CD4-positive, alpha-beta T cell treated with Interleukin-15 for 1 hour (primary cell): ENCODE measurements at places on chromosomes 1 and 21.

GRCh38 chr1:245606157-245606725, 451.5 kb downstream of the KIF26B start:
- DNase-seq: no peak

- DNase-seq: no peak
Observed at GRCh38 chr21:32590130-32590529, 4.8 kb upstream of the TCP10L start.

- no peak for DNase-seq
Observed at GRCh38 chr1:21911205-21912001, 25.7 kb downstream of the HSPG2 start.

DNA sequence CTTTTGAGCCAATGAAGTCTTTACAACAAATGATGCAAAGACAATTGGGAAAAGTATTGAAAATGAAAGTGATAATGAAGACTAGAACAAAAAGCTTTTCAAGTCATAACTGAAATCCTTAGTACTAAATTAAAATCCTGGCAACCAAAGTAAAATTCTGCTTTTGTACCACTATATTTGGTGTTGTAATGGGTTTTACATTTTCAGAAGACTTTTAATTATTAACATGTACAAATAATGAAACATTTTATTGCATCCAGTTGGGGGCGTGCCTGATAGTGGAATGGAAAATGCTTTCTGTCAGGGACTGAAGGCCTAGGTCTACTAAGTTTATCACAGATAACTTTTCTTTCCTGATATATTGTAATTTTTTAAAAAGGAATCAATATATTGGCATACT, 89.4 kb downstream of the SDCCAG8 start:
- no peak for DNase-seq

GRCh38 chr1:171873664-171874063, 32.4 kb downstream of the DNM3 start:
- DNase-seq: no peak

DNA sequence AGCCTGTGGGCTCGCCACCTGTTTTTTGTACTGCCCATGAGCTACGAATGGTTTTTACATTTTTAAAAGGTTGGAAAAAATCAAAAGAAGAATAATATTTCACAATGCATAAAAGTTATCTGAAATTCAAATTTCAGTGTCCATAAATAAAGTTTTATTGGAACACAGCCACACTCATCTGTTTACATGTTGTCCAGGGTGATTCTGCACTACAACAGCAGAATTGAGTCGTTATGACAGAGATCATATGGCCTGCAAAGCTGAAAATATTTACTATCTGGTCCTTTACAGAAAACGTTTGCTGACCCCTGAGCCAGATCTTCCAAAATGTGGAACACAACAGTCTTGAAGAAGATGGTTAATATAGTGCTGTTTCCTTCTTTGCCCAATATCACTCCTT, 89.4 kb downstream of the TM2D1 start:
- DNase-seq: no peak

DNA sequence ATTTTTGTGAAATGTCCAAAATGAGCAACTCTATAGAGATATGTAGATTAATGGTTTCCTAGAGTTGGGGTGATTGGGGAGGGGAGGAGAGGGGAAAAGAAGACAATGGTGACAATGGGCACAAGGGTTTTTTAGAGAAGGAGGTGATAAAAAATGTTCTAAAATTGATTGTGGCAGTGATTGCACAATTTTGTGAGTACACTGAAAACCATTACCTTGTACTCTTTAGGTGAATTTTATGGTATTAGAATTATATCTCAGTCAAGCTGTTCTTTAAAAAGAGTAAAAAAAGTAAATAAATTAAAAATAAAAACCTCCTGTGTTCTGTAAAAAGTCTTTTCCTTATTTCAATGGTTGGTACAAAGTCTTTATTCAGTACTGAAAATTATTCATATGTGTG, 330.2 kb downstream of the PTBP2 start:
- no peak for DNase-seq

DNA sequence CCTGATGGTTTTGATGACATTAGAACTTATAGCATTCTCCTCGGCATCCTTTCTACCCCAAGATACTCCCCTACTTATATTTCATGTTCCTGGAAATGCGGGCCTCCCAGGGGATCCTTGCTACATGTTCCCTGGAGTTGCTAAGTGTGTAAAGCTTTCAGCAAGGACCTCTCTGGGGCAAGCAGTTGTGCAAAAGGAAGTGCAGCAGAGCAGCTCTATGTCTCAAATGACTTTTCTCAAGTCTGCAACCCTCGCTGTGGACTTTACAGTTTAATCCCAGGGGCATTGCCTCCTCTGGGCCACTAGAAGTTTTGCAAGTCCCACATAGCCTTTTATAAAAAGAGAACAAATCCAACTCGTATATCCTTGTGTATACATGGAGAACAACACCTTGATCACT, 20.8 kb upstream of the MNDA start:
- no peak for DNase-seq

DNA sequence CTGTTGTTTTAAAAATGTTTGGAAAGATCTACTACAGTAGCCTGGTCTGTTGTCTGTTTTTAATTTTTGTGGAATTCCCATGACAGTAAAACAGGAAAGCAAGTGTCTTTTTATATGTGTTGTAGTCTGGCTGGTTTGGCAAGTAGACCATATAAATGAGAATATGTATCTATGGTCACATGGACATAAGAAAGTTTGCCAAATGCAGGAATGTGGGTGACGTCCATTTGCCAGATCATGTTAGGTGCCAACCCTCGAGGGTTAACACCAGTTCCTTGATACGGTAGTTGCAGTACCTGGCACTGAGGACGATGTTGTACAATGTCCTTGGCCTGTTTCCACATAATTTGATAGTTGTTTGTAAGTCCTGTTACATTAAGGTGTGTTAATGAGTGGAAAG, 6.2 kb downstream of the DAP3 start:
- DNase-seq: no peak

DNA sequence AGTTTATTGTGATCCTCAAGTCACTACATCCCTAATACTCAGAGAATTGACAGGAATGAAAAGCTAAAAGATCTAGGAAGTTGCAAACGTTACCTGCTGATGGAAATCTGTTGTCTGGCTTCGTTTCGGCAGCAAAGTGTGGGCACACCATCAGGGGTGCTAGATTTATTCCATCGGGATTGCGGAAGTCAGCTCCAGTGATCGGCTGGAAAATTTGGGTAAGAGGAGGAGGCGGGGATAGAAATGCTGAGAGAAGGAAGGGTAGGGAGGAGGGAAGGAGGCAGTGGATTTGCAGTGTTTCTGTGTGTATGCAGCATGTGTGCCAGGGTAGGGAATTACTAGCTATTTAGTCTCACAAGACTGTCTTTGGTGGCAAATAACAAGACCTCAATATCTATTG, at the start of gene CTSK:
Gene CTSK (minus strand): TSS at position 140 of the 400 bp plus-strand sequence. CDS start 1,455 bp downstream, outside the sequence.
- no peak for DNase-seq

DNA sequence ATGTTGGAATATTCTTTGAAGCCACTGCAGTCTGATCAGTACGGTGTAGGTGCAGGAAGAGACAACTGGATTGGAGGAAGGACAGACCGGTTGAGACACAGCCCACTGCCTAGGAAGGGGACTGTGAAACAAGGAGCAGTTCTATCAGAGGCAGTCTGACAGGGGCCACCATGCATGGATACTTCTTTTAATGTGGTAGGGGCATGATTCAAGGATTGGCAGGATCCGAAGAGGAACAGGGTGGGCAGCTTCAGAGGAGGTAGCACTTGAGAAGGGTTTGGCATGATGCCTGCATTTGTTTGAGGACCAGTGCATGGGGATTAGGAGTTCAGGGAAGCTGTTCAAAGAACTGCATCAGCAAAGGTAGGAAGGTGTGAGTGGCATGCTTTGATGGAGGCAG, 167.9 kb downstream of the DYRK1A start:
- DNase-seq: no peak

- peak; percentile 37 for DNase-seq
Observed at GRCh38 chr1:168509875-168510791, 33.7 kb downstream of the XCL2 start.

DNA sequence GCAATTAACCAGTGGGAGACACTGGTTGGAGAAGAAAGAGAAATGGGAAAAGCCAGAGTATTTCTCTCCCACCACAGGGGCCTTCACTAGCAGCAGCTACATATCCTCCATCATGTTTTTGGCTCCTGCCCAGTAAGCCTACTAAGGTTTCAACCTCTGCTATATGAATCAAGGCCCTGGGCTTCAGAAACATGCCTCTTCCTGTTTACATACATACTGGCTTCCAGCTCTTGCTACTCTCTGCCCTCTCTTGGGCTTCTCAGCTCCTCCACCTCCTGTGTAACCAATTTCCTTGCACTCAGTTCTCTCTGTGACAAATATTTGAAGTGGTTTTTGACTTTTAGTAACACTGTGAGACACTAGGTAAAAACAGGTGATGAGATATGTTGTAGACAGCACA, 80.8 kb downstream of the LRRC7 start:
- no peak for DNase-seq

DNA sequence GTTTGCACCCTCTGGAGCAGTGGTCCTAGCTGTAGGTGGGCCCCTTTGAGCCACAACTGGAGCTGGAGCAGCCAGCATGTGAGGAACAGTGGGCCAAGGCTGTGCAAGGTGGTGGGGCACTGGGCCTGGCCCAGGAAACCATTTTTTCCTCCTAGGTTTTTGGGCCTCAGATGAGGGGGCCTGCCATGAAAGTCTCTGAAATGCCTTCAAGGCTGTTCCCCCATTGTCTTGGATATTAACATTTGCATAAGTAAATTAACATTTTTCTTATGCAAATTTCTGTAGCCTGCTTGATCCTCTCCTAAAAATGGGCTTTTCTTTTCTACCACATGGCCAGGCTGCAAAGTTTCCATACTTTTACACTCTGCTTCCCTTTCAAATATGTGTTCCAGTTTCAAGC, 212.0 kb downstream of the NTNG1 start:
- DNase-seq: no peak

GRCh38 chr1:5515501-5515900, 476.7 kb downstream of the NPHP4 start:
- DNase-seq: no peak

GRCh38 chr1:118304722-118305359, 119.8 kb upstream of the SPAG17 start:
- DNase-seq: no peak

DNA sequence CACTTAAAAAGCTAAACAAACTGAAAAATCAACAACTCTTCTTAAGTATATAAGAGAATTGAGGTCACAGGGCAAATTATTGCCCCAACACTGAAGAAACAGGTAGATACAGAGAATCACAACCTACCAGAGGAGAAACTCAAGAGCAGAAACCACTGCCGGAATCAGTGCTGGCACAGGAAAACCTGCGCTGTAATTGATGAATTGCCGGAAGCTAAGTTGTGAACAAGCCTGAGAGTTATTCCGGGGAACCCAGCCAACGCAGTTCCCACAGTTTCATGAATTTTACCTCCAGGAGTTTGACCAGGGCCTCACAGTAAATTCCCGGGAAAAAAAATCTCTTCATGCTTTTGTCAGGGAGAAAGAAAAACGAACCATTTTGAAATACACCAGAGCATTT, 657.1 kb upstream of the BRINP3 start:
- no peak for DNase-seq

GRCh38 chr1:235313262-235313661, 14.7 kb downstream of the ARID4B start:
- no peak for DNase-seq

- DNase-seq: no peak
Observed at GRCh38 chr1:200257235-200257634, 152.6 kb downstream of the ZNF281 start.

- DNase-seq: no peak
Observed at GRCh38 chr1:68201546-68202238, 30.6 kb downstream of the WLS start.

DNA sequence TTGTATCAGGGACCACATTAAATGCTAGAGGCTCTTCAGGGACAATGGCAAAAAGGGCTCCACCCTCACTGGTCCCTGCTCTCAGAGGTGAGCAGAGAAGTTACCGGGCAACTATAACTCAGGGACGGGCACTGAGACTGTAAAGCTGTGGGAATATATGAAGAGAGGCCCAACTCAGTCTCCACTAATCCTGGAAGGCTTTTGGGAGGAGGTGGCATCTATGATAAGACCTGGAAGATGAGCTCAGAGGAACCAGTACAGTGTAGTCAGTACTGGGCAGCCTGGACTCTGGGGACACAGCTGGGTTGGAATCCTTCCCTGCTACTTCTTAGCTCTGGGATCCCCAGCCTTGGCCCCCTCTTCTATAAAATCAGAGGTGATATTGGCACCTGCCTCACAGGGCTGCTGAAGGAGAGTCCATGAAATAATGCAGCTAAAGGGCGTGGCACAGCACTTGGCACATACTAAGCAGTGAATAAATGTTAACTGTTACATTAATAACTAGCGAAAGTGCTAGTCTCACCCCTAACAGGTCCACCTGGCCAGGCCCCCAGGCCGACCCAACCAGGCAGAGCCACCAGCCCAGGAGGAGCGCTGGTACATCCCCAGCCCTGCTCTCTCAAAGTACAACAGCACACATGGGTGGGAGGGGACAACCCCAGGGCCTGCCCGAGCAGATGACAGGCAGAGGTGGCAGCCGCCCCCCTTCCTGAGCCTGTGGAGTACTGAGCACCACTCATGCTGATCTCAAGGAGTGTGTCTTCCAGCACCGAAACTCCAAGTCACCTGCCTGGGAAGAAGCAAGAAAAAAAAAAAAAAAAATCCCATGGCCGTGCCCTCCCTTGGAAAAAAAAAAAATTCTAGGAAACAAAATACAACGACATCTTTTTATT, 62.7 kb downstream of the CASZ1 start:
- DNase-seq: no peak

GRCh38 chr1:1221887-1222574, 8.1 kb upstream of the TNFRSF4 start:
- DNase-seq: no peak

DNA sequence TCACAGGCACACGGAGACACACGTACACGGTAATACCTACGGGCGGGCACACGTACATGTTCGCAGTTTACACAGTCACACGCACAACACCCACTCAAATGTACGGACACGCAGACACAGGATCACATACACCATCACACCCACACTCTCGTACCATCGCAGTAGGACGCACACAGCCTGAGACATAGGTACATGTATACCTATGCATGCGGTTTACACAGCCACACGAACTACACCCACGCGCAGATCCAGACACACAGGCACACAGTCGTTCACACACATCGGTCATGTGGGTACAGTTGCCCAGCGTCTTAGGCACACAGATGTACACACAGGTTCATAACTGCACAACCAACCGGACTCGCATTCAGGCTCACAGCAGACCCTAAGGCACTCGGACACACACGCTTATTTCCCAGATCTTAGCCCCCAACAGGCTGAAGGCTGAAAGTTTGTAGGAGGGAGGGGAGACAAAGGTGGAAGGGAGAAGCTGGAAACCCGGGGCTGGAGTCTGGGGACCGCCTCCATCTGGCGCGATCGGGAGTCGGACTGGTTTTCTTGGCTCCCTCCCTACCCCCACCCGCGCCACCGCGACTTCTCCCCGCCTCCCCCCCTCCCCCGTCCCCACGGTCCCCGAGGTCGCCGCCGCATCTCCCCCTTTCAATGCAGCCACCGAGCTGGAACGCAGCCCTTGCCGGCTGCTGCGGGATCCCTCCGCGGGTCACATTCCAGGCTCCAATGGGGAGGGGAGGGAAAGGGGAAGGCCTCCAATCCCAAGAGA, 51.9 kb upstream of the SYNC start:
- DNase-seq: peak; percentile 38

GRCh38 chr1:239987103-239987745, 104.5 kb upstream of the FMN2 start:
- DNase-seq: no peak
